Renal cortex interstitium (tissue), 15 donors: ENCODE measurements at places on chromosomes 5 and 9.

DNA sequence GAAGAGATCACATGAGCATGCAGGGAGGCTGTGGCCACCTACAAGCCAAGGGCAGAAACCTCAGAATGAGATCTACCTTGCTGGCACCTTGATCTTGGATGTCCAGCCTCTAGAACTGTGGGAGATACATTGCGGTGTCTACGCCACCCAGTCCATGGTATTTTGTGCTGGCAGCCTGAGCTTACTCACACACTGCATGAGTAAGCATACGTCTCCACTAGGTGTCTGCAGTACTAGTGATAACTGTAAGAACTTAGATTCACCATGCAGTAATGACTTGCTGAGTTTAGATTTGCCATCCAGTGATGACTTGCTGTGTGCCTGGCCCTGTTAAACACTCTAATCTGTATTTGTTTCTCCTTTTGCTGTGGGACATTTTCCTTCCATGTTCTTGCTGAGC lies 417.7 kb downstream of the GADD45G start:
- DNase-seq = no peak

- peak; percentile 54 for DNase-seq
Measured at GRCh38 chr5:139473105-139473504, 2.3 kb downstream of the SMIM33 start.

DNA sequence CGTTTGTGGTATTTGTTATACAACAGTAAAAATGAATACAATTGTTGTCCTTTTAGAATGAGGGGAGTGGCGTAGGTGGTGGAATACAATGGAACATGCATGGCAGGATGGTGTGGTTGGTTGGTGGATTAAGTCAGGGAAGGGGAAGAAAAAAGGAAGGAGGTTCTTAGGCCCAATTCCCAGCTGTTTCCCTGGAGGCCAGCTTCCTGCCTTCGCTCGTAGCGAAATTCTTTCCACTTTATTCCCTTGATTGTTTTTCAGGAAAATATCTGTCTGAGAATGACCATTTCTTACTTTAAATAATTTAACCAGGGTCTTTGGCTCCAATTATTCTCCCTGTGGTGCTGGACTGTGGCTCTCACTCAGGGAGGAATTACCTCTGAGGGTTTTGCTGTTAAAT lies 24.1 kb upstream of the DMAC1 start:
- DNase-seq = no peak

- no peak for DNase-seq
Measured at GRCh38 chr9:78406933-78407332, 110.0 kb downstream of the PSAT1 start.

DNA sequence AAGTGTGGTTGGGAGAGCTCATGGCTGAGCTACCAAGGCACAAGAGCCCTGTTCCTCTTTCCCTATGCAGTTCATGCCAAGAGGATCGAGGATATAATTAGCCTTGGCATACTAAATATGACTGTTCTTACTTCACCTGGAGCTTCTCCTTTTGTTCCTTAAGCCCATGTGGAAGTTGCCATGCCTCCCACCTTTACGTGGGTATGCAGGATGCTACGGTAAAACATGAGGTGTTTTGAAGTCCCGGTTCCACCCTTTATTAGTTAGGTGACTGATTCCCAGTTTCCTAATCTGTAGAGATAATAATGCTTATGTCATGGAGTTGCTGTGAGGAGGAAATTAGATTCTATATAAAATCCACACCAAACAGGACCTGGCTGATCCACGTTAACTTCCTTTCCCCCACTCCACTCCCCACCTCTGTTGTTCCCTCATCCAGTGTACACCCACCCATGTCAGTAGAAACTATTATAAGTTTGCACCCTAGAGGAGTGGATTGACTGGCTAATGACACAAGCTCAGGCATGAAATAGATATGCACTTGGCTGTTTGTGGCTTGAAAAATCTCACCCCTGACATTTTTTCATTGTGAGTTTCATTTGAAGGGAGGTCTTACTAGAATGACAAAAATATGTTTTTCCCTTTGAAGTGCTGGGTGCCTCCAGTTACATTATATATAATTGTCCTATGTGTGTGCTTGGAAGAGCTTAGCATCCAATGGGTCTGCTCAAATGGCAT lies 36.8 kb upstream of the SHOC1 start:
- DNase-seq = no peak

DNA sequence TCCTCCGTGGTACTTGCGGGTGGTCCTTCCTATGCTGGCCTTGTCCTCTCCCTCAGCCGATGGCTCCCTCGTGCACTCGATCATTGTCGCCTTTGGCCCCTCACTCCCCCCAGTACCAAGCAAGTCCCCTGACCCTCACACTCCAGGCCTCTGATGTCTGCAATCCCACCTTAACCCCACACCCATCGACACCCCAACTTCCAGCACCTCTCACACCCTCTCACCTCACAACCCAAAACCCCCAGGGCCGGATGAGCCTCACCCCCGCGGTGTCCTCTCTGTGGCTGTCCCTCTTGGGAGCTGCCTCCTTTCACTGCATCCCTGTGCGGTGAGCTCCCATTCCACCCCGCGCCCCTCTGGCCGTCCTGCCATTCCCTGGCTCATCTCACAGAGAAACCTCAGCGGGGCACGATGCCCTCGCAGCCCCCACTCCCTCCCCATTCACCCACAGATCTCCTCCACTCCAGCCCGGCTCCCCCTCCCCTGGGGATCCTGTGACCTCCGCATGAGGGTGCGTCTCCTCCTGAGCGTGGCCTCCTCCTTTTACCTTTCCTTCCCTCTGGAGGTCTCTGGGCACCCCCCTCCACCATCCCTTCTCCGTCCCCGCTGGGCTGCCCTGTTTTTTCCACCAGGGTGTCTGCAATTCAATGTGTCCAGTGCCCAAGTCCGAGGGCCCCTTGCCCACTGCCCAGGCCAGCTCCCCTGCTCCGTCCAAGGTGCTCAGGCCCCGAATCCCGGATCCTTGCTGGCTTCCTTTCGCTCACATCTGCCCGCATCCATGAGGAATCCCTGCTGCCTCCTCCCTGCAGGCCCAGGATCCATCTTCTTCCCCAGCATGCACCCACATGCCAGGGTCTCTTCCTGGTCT lies 15.8 kb upstream of the RNU6ATAC start:
- DNase-seq = no peak

GRCh38 chr5:2261004-2261703 lies 378.4 kb upstream of the IRX4 start:
- no peak for DNase-seq

- DNase-seq = no peak
Measured at GRCh38 chr5:129125819-129126218, 31.3 kb downstream of the ISOC1 start.
